Activated T-cell treated with anti-CD3 and anti-CD28 coated beads for 48 hours (primary cell): ENCODE measurements at places on chromosomes 7 and 10.
A peak's percentile ranks its signal among the peaks of the same experiment; 100 is the strongest.

DNA sequence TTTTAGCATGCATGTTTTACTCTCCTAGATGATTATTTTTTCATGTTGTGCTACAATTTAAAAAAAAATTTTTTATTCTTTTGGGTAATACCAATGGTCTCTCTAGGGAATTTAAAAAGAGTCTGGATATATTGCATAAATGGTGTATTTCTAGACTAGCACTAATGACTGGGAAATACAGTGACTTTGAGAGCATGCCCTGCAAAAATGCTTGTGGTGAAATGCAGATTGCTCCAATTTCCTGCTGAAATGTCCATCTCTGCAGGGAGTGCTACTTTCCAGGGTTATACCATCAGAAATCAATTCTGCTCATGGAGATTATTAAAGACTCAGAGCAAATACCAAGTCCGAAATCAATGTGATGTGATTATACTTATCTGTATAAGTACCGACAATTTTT is 186.1 kb downstream of the PRKG1 start:
- DNase-seq = no peak

DNA sequence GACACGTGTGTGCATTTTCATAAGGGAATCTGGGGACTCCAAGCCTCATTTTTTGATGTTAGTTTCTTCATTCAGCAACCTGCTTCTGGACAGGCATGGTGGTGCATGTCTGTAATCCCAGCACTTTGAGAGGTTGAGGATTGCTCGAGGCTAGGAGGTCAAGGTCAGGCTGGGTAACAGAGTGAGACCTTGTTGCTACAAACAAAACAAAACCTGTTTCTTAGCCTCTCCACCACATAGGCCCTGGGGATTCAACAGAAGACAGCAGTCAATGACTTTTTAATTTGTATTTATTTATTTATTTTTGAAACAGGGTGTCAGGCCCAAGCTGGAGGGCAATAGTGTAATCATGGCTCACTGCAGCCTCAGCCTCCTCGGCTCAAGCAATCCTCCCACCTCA is 6.9 kb upstream of the CYTH3 start:
- DNase-seq = no peak

DNA sequence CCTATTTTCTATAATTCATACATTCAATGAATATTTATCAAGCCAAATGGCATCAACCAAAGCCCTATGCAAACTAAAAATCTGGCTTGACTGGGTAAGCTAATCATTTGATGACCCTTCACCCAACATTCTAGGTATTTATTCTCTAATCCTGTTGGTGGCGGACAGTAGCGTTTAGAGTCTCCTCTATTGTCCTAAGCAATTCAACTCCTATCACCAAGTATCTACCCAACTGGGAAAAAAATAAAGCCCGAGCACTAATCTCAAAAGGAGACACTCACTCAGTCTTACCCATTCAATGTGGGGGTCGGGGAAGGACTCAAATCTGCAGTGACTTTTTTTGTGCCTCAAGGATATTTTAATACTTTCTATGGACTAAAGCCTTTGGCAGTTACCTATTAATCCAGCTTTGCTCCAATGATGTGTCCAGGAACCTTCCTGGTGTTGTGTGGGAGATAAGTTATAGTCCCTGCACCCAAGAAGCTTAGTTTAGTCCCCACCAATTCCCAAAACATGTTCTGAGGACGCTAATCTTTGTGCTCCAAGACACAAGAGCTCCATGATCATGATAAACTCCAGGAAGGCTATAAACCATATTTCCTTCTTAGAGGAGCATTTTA is 30.6 kb downstream of the DNMBP start:
- no peak for DNase-seq

DNA sequence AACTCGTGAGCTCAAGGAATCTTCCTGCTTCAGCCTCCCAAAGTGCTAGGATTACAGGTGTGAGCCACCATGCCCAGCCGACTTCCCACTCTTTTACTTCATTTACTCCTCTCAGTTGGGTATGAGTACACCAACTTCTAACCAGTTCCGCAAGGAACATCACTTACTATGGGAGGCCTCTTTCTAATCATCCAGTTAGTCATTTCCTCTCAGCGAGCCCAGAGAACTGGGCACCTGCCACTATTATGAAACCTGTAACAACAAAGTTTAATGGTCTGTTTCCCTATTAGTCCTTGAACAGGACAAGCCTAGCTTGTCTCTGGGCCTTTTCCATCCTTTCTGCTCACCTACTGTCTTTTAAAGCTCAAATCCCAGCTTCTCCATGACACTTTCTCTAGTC is 88.8 kb downstream of the DNMBP start:
- no peak for DNase-seq

DNA sequence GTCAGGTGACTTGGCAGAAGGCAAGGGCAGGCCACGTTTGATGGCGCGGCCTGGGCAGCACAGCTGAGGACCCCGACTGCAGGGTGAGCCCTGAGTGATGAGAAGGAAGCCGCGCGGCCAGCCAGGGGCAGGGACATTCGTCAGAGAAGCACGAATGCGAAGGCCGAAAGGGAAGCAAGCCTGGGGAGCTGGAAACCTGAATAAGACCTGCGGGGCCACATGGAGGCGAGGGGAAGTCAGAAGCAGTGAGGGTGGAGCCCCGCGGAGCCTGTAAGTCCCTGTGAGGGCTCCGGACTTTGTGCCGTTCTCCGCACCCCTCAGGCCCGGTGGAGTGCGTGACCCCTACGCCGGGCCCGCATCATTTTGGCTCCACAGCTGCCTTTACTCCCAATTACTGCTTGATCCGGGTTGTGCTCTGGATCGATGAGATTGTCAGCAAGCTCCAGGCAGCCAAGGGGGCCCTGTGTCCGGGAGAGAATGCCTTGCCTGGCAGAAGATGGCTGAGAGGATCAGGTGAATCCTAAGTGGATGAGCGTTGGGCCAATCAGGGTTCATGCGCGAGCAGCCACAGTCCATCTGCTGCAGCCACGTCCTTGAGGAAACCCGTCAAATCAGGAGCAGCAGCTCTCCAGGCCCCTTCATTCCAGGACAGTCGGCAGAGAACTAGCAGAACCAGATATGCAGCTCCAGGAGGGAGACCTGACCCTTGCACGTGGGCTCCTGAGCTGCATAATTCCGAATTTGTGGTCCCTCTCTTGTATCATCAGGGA is 293.3 kb upstream of the SHH start:
- no peak for DNase-seq

- DNase-seq = no peak
These were observed 70.2 kb upstream of the KLF14 start for GRCh38 chr7:130804220-130804619.

GRCh38 chr7:108395426-108395825 is 60.8 kb downstream of the NRCAM start:
- DNase-seq = no peak

- DNase-seq = no peak
These were observed 296.7 kb upstream of the GNAI1 start for GRCh38 chr7:79837915-79838314.

- DNase-seq = no peak
These were observed 54.4 kb downstream of the MCMBP start for GRCh38 chr10:119817991-119818888.

- no peak for DNase-seq
These were observed 209.8 kb downstream of the TRIL start for GRCh38 chr7:28748346-28748745.

DNA sequence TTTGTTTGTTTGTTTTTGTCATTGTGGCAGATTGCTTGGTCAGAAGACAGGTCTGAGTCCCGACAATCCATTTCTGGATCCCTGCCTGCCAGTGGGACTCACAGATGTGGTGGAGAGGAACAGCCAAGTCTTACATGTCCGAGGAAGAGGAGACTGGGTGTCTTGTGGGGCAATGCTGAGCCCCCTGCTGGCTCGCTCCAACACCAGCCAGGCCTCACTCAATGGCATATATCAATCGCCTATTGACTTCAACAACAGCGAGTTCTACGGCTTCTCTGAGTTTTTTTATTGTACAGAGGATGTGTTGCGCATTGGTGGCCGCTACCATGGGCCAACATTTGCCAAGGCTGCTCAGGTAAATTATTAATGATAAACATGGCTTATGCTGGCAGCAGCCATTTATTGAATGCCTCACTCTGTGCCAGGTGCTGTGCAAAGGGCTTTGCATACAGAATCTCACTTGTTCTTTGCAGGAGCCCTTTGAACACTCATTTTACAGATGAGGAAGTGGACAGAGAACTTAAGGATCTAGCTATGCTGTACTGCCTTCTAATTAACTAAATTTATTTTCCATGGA is 33.3 kb downstream of the COX15 start:
- no peak for DNase-seq

GRCh38 chr10:132471484-132471883 is 66.1 kb upstream of the INPP5A start:
- DNase-seq = no peak

DNA sequence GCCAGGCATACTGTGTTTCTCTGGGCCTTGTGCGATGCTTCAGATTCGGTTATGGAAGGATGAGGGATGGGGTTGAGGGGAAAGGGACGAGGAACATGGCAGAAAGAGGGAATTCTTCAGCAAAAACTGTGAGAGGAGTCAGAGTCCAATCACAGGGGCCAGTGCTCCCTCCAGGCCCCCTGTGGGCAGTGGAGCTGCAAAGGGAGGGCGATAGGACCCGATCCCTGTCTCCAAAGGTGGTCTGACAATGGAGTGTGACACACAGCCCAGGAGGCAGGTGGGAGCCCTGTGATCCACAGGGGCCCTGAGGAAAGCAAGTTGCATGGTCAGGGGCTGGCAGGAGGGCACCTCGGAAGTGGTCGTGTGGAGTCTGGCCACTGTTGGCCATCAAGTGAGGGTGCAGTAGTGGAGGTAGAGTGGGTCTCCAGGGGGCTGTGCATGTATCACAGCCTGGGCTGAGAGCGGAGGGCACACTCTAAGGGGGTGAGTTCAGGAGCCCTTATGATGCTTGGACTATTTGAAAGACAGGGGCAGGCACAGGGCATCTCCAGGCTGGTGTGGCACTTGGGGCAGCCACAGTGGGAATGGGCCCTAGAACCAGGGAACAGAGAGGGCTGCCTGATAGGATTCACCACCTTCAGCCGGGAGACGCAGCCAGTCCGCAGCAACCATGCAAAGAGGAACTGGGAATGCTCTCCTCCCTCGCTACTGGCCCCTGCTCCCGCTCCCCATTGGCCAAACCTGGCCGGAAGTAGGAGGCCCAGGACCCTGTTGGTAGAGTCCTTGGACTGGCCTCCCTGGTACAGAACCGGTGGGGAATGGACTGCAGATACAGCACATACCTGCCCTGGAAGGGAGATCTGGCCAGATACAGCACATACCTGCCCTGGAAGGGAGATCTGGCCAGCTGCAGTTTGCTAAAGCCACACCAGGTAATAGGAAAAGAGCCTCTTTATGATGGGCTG is 115.9 kb downstream of the ADCY1 start:
- DNase-seq = no peak

GRCh38 chr7:38335128-38335491 is 61.7 kb upstream of the TARP start:
- no peak for DNase-seq

- no peak for DNase-seq
These were observed 98.1 kb downstream of the DPY19L1 start for GRCh38 chr7:34939175-34939574.

DNA sequence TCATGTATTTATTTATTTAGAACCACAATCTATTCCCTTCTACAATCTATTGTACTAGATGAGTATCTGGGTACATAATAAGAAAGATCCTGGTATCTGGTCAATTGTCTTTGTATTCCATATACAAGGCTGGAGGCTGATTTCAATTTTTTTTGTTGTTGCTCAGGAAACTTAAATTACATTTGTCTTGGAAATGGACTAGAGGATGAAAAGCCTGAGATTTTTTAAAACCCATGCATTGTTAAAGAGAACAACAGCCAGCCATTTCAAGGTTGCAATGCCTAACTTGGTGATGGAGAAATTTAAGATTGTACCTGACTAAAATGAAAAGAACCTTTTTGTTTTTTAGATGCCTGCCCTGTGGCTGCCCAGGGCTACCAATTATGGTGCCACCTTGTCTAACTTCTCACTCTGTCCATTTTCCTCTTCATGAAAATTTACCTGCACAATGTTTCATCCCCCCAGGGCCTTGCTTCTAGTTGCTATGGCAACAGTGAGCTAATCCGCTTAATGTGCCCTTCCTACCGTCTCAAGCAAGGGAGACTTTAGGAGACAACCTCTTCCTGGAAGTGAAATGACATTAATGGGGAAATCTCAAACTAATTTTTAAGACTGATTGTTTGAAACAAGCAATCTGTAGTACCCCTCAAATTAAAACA is 203.7 kb upstream of the PHYHIPL start:
- DNase-seq = no peak

DNA sequence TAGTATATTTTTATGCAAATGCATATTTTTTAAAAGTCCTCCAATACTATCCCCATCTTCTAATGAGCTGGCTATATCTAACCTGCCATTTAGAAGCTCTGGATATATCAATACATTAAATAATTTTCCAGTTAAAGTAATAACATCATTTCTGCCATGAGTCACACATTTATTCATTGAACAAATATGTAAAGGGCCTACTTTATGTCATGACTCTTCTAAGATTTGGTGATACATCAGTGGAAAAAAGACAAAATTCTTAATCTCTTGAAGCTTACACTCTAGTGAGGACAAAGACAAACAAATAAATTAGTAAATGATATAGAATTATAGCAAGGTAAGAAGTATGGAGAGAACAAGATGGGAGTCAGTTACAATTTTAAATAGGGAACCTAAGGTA is 716.8 kb upstream of the LRRTM3 start:
- no peak for DNase-seq

GRCh38 chr7:79377097-79377496 is 76.4 kb downstream of the MAGI2 start:
- no peak for DNase-seq

DNA sequence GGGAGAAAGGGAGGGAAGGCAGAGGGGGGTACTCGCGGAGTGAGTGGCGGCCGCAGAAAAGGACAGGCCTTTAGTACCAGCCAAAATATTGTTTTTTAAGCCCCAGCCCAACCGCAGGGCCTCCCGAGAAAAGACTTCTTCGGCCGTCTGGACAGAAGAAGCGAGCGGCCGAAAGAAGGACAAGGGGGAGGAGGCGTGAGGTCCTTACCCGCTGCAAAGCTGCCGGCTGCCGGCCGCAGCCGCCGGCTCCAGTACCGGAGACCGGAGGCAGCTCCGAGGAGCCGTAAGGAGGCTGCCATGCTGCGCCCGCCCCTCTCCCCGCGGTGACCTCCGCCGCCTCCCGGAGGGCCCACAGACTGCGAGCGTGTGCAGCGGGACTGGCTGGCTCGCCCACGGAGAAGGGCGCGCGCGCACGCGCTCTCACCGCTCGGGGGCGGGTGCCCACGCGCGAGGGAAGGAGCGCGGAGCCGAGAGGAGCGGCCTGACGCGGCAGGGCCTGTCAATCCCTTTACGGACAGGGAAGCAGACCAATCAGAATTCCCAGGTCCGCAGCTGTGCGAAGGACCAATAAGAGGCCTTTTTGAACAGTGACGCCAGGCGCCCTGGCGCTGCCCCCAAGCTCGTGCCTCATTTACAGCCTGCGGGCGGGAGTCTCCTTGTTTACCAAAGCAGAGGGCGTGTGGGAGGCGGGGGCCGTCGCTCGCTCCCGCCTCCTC is at the start of gene HIBADH:
HIBADH (minus strand) TSS at position 394 of the 716 bp plus-strand sequence; CDS start at position 299, 95 bp downstream.
- DNase-seq = peak; percentile 91

GRCh38 chr7:74329225-74329624 is 40.0 kb downstream of the CLIP2 start:
- DNase-seq = no peak
